ENCODE measurements at places on chromosomes 2 and 18. TPM values are rescaled to one million over a fixed set of nuclear protein-coding genes. Genes with fewer than 3 reads are reported as not detected.

The NPPC gene
- total RNA-seq, result 0.21 TPM

The SLC14A1 gene
- total RNA-seq, result 0.08 TPM

The ACVR1C gene
- 0.02 TPM for total RNA-seq

The TUBB8B gene
- not detected for total RNA-seq

The DSC1 gene
- not detected for total RNA-seq

The TUBA4B gene
- 0.35 TPM for total RNA-seq

The KIF1A gene
- total RNA-seq, result 0.81 TPM

The SDC1 gene
- 169 TPM for total RNA-seq

The RND3 gene
- 52.9 TPM for total RNA-seq

The SLC5A7 gene
- not detected for total RNA-seq

The NT5DC4 gene
- total RNA-seq, result not detected

The KLHL29 gene
- 3.7 TPM for total RNA-seq

The PMS1 gene
- 7.1 TPM for total RNA-seq

The ZSWIM2 gene
- total RNA-seq, result not detected

The ACTG2 gene
- total RNA-seq, result not detected

The TUBA3D gene
- 0.43 TPM for total RNA-seq

The IL36A gene
- not detected for total RNA-seq

The UGT1A7 gene
- 6.3 TPM for total RNA-seq

All from A549 treated with CORT108297 at 1 μM for 4 hours (cell line).